ENCODE measurements at places on chromosomes 1 and 21.

DNA sequence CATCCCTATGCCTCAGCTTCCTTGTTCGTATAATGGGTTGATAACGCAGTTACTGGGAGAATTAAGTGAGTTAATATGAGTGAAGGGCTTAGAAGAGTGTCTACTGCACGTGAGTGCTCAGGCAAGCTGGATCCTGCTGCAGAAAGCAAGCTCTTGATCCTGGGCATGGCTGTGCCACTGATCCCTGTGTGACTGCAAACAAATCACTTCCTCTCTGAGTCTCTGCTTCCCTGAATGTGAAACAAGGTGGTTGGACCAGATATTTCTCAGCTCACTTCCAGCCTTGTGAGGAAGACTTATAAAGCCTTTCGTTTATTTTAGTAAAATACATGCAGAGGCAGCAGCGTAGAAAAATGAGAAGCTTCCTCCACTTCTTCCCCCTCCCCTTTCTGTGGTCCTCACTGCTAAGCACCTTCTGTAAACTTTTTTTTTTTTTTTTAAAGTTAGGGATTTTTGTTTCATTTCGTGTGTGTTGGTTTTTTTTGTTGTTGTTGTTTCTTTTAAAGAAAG, 13.8 kb downstream of the PSEN2 start:
- no peak for DNase-seq

DNA sequence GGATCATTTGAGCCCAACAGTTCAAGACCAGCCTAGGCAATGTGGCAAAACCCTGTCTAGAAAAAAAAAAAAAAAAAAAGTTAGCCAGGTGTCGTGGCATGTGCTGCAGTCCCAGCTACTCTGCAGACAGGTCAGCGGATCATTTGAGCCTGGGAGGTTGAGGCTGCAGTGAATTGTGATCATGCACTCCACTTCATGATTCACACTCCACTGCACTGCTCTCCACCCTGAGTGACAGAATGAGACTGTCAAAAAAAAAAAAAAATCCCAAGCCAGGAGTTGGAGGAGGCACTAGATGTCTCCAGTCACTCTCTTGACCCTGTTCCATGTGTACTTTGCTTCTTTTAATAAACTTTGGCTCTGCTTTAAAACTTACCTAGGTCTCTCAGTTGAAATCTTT, 51.0 kb upstream of the OLFM3 start:
- no peak for DNase-seq

DNA sequence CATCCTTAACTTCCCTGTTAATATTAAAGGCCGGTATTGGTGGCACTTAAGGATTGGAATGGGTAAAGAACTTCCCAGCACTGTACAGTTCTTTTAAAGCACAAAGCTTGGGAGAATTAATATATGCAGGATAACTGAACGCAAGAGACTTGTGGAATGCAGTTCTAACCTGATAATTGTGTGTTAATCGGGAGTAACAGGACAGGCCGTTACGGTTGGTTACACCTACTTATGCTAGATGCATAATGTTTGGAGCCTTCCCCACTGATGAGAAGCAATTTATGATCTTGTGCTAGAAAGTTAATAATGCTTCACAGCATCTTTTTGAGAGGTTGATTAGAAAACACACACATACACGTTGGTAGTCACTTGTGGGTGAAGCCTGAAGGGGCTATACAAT, 7.0 kb downstream of the CHTOP start:
- DNase-seq, result no peak

DNA sequence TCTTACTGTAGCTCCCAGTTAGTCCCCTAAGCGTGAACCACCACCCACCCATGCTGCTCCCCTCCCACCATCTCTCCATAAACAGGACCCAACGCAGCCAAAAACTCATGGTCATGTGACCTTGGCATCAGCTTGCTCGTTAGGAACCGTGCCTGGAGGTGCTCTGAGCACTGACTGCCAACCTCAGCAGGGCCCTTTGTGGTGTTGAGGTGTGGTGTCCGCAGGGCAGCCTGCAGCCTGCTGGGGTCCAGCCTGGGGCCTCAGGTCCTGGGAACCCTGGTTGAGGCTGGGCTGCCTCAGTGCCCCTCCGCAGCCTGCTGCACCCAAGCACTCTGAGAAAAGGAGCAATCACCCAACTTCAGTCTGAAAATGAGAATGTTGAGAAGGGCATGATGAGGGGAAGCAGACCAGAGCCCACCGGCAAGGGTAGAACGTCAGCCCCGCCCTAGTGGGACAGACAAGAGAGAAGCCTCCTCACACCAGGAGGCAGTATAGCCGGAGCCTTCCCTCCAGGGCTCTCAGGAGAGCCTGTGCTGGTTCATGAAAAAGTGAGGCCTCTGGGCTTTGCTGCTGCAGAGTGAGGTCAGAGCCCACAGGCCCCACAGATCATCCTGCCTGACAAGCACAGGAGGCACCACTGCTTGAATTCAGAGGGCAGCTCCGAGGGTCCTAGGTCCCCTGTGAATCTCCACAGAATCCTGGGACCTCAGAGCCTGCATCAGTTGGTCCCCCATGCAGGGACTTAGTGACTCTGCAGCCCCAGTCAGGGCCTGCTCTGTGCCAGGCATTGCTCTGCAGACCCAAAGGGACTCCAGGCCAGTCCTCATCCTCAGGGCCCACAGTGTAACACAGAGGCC, 4.9 kb upstream of the COL6A2 start:
- no peak for DNase-seq

GRCh38 chr1:85475055-85475454, 10.1 kb upstream of the DDAH1 start:
- DNase-seq, result no peak

DNA sequence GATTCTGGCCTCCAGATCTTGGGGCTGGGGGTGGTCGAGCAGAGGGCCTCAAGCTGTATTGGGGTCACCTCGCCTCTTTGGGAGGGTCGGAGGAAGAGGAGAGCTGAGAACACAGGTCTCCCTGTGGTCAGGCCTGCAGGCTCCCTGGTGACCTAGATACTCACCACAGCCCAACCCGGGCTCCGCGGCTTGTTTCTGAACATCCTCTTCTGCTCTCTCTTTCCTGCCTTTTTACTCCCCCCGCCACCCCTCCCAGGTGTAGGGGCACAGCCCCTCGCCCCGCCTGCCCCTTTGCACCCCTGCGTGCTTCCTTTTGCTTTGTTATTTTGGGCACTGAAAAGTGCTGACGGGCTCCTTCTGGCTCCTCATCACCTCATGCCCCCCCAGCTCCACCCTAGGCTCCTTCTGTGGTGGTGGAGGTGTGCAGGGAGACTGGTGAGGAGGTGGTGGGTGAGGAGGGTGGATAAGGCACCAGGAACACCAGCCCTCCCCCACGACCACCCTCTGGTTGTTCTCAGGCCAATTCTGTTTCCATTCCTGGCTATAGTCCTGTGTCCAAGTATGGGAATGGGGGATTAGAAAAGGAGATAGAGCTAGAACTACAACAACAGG, 10.6 kb upstream of the LINGO4 start:
- no peak for DNase-seq

DNA sequence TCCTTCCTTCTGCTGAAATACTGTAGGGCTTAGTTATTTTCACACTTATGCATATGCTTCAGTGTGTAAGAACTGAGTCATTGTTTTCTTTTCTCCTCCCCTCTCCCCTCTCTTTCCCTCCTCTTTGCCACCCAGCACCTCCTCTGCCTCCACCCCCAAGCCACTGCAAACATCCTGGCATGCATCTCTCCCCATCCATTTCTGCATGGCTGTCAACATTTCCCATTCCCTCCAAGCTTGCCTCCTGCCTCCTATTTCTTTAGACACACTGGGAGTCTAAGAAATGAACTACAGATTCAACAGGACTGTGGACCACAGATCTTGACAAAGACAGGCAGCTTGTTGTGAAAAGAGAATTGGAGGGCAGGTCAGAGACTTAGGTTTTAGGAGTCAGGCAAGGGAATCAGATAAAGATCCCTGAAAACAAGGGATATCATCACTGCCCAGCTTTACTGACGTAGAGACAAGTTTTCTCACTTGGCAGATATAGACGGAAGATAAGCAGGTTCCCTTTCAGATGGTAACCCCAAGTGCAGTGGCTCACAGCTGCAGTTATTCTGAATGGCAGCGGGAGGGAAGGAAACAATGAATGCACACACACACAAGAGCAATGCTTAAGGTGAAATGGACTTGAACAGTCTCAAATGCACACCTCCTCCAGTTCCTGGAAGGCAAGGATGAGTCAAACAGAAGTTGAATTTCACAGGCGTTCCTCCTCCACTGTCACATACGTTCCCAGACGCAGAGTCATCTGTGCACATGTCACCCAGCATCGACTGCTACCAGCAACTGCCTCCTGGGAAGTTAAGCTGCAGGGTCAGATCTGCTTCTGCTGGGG, 56.1 kb downstream of the HIVEP3 start:
- no peak for DNase-seq

GRCh38 chr1:22223176-22223575, 80.3 kb upstream of the WNT4 start:
- DNase-seq, result no peak

- DNase-seq, result no peak
Observed at GRCh38 chr1:11535761-11536572, 57.0 kb downstream of the DISP3 start.

- DNase-seq, result no peak
Observed at GRCh38 chr1:245128381-245129101, 26.2 kb upstream of the KIF26B start.

GRCh38 chr1:67597336-67597735, 87.7 kb upstream of the GADD45A start:
- no peak for DNase-seq

DNA sequence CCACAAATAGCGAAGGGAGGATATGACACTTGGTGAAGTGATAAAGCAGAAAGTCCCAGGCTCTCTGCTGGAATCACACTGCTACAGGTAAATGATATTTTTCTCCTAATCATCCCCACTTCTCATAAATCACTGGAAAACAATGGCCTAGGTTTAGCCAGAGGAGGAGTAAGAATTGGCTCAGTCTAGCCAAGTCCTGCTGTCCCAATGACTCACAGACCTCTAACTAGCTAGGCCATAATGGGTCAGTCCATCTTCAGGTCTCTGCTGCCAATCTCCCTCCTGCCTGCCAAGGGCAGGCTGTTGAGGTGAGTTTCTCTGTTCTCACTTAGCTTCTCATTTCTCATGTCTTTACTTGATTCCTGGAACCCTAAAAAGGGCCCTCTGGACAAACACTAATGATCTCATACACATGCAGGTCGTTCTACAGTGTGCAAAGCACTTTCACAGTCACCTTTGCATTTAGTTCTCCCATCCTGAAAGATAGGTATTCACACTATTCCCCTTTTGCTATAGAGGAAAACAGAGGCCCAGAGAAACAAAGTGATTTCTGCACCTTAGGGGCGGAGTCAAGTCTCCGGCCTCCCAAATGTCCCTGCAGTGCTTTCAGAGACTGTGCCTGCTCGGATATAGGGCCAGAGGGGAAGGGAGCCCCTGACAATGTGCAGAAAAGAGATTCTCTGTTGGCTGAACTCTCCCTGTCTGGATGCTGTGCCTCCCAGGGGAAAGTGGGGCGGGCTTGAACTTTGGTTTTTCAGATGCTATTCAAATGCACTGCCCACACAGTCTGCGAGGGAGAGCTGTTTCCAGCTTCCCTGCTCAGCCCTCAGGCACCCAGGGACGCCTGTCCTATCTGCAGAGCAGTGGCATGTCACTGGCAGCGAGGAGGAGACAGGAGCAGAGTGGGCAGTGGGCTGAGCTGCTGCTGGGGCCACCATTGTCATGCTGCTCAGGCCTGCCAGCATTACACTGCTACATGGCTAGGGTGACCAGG, 3.9 kb upstream of the CDK18 start:
- no peak for DNase-seq
